ENCODE measurements at places on chromosomes 4 and X.

- DNase-seq = no peak
Measured at GRCh38 chrX:41259516-41259915, 74.4 kb upstream of the DDX3X start.

- no peak for DNase-seq
Measured at GRCh38 chr4:119489305-119489704, 139.3 kb downstream of the PDE5A start.

DNA sequence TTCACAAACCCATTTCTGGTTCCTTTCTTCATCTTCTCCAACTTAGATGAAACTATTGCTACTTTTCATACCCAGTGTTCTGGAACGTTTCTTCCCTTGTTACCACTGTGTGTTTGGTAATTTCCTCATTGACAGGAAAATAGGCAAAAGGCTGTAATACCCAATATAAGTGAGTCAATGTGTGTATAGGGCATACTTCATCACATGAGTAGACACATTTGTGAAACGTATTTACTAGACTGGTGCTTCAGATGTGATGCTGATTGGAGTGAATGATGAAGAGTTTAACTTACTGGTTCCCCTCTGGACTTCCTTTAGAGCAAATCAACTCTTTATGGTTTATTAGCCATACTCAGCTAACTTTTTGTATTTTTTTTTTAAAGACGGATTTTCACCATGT is 195.1 kb upstream of the ATP6AP2 start:
- no peak for DNase-seq

GRCh38 chrX:92213786-92214185 is 434.6 kb downstream of the PCDH11X start:
- no peak for DNase-seq

DNA sequence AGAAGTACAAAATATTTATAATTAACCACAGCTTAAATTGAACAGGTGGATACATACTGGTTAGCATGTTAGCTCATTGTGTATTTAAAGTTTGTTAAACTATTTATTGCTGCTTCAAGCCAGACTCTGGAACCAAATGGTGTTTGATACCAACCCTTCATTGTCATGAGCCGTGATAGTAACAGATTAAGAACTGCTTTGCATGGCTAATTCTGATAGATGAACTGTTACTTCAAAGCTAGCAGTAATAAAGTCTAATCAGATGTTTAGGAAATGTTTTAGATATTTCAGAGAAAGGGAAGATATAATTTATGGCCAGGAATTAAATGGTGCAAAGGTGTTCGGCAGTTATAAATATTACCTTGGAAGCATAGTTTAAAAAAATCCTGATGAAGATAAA is 676.1 kb upstream of the ATOH1 start:
- DNase-seq = no peak

- no peak for DNase-seq
Measured at GRCh38 chrX:45596188-45596808, 395.6 kb upstream of the DIPK2B start.

GRCh38 chr4:32192363-32192762 is 1472.2 kb downstream of the PCDH7 start:
- no peak for DNase-seq

DNA sequence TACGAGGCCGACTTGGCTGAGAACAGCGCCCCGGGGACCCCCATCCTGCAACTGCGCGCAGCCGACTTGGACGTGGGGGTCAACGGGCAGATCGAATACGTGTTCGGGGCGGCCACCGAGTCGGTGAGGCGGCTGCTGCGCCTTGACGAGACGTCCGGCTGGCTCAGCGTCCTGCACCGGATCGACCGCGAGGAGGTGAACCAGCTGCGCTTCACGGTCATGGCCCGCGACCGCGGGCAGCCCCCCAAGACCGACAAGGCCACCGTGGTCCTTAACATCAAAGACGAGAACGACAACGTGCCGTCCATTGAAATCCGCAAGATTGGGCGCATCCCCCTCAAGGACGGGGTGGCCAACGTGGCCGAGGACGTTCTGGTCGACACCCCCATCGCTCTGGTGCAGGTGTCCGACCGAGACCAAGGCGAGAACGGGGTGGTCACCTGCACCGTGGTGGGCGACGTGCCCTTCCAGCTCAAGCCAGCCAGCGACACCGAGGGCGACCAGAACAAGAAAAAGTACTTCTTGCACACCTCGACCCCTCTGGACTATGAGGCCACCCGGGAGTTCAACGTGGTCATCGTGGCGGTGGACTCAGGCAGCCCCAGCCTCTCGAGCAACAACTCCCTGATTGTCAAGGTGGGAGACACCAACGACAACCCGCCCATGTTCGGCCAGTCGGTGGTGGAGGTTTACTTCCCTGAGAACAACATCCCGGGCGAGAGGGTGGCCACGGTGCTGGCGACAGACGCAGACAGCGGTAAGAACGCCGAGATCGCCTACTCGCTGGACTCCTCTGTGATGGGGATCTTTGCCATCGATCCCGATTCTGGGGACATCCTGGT is 2.4 kb downstream of the PCDH7 start:
- DNase-seq = no peak

GRCh38 chrX:119638725-119639471 is 32.7 kb upstream of the NKRF start:
- DNase-seq = no peak

DNA sequence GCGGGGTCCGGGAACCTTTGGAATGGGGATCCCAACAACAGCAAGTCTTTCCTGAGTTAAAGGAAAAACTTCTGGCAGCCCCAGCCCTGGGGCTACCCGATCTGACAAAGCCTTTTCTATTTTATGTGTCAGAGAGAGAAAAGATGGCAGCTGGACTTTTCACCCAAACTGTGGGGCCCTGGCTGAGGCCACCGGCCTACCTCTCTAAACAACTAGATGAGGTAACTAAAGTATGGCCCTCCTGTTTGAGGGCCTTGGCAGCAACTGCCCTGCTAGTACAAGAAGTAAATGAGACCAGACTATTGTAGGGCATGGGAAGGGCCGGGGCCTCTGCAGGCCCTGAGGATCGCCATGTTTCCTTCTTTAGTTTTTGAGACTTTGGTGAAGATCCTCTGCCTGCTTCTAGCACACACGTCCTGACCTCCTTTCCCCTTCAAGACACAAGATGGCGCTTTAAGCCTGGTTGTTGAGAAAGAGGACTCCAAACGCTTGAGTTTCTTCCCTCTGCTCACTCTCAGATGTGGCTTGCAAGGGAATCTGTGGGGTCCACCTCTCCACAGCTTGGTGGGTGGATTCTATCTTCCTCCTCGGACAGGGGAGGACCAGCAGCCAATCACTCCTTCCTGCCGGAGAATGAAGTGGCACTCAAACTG is 18.5 kb upstream of the DRD5 start:
- no peak for DNase-seq

- DNase-seq = no peak
Measured at GRCh38 chr4:821631-822030, 4.3 kb downstream of the CPLX1 start.

DNA sequence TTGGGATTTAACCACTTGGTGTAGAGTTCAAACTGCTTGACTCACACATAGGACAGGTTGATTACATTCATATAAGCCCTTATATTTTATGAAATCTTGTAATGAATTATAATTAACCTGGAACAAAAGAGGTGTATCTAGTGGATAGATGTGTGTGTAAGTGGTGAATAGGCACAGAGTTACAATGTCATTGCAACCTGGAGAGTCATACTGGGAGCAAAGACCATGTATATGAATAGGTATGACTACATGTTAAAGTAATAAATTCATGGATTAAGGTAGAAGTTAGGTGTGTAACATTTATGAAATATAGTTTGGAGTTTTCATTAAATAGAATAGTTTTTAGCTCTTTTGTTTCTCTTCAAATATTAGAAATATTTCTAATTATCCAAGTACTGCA is 26.1 kb downstream of the RAP1GDS1 start:
- no peak for DNase-seq

- DNase-seq = no peak
Measured at GRCh38 chr4:176540814-176541213, 221.0 kb downstream of the SPCS3 start.

DNA sequence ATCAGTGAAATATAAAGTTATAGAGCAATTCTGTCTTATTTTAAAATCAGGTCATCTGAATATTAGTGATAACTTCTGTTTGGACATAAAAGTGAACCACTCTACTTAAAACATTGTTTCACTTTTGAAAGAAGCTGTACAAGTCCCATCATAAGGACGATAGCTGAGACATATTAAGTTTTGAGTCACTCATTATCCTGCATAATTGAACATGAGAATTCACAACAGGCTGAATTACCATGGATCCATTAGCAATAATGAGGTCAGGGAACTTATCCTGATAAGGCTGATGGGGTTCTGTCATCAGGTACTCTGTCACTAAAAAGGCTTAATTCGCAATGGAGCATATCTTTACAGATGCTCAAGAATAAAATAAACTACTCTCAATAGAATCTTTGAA is 80.4 kb downstream of the REELD1 start:
- no peak for DNase-seq

GRCh38 chr4:86972997-86973396 is 38.2 kb downstream of the AFF1 start:
- no peak for DNase-seq

DNA sequence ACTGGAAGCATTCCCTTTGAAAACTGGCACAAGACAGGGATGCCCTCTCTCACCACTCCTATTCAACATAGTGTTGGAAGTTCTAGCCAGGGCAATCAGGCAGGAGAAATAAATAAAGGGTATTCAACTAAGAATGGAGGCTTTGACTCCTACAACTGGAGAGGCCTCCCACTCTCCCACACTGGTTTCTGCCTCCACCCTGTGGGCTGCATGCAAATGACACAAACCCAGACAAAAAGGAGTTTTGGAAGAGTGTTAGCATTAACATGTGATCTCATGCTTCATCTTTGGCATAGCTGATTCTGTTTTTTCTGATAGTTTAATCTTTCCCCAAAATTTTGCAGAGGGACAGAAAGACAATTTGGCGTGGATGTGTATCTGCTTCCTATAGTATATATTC is 80.8 kb upstream of the IQCM start:
- DNase-seq = no peak

DNA sequence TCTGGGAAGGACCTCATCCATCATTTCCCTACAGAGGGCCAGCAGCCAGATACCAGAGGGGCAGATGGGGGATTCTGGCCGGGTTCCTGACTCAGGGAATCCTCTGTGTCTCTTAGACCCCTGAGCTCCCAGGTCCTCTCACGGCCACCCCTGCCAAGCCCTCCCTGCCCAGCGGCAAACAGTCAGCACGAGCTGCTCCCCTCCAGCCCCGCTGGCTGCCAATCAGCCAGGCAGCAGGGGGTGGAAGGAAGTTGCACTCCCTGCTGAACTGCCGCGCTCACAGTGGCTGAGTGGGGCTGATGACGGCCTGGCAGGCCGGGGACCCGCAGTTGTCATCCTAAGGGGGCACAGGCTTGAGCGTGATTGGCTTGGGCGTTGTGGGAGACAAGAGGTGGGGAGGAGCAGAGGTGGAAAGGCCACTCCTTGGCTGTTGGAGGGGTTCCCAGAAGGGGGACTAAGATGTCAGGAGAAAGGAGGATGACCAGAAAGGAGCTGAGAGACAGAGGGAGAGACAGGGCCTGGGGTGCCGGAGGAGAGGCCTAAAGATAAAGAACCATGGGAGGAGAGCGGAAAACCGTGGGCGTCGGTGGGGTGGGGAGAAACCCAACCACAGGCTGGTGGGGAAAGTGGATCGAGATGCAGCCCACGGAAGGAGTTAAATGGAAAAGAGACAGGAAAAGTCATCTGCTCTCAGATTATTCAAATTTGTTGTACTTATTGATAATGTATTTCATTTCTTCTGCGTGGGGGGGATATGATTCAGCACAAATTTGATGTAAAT is 4.4 kb upstream of the CCDC149 start:
- DNase-seq = no peak

GRCh38 chr4:130850019-130850524 is 1754.1 kb downstream of the C4orf33 start:
- DNase-seq = no peak

DNA sequence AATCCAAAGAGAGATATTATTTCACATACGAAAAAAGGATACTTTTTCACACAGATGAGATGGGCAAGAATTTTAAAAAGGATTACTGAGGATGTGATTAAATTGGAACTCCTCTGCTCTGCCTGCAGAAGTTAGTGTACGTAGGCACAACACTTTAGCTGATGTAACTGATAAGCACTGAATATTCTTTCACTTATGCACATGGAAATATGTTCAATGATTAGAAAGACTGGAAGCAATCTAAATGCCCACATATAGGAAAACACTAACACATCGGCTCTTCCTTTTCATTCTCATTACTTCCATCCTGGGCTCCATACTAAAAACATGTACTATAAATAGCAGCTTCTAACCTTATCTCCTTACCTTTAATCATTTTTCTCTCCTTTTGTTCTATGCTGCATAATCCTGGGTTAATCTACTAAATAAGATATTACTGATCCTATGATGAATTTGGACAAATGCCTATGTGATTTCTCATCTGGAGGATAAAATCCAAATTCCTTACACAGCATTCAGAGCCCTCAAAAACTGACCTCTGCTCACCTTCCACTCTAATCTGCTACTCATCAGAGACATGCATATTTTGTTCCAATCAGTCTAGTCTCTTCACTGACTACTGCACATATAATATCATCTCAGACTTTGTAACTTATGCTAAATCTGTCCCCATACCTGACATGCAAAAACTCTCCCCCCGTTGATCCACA is 197.8 kb downstream of the PDGFC start:
- no peak for DNase-seq

GRCh38 chrX:40467454-40467853 is 113.3 kb upstream of the ATP6AP2 start:
- DNase-seq = no peak

DNA sequence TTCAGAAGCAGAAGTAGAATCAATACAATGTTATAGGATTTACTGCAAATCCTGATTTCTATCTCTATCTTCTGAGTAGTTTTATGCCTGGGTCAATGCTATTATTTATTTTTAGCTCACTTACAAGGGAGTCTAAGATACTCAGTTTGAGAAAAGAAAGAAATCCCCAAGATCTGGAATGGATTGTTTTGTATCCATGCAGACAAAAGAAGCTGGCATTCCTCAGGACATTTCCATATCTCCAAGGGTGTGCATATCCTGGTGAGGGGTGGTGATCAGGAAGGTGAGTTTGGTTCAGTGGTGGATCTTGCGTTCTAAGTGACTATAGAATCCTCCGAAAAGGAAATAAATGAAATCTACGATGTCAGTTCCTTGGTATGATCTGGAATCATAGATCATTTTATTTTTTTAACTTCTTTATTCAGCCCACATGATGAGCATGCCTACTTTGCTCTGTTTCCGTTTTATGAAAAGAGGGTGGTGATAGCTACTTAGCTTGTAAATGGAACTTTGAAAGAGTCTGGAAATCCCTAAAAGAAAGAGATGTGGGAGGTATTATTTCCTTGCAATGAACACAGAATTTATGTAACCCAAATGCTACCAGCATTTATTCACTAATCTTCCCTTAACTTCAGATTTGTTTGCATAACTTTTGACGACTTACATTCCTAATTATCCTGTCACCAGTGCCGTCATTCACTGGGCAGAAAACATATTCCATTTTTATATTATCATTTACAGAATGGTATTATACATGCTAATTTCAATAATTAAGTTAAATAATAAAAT is 81.1 kb upstream of the RAPGEF2 start:
- DNase-seq = no peak

GRCh38 chr4:1746265-1746691 is 25.0 kb downstream of the TACC3 start:
- DNase-seq = peak; percentile 57

- no peak for DNase-seq
Measured at GRCh38 chr4:102734591-102735385, 26.0 kb downstream of the MANBA start.

Data from activated CD8-positive, alpha-beta memory T cell treated with anti-CD3 and anti-CD28 coated beads for 4 hours (primary cell).